Activated CD4-positive, alpha-beta T cell treated with anti-CD3 and anti-CD28 coated beads for 4 hours (primary cell): ENCODE measurements at places on chromosomes 11 and 22.

GRCh38 chr11:75700940-75701339 lies 16.7 kb upstream of the MOGAT2 start:
- DNase-seq: no peak

- no peak for DNase-seq
Measured at GRCh38 chr11:116835042-116835772, 2.2 kb downstream of the APOA1 start.

DNA sequence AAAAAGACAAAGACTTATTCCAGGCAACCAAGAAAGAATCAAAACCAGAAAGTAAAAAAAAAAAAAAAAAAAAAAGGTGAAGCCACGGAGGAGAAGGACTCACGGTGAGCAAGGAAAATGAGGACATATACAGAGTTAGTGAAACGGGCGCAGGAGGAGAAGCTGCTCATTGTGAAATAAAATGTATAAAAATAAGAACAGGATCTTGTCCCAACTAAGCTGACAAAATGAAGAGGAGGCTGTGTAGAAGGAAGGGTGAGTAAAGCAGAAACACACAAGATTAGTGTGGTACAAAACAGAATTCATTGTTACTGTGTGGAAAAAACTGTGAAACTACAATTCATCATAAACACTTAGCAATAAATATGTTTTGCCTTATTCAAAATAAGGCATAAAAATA lies 7.6 kb downstream of the IL17REL start:
- DNase-seq: no peak

- DNase-seq: no peak
Measured at GRCh38 chr22:46085828-46086576, 64.3 kb upstream of the PPARA start.
